ENCODE measurements at places on chromosomes 6 and 20.

DNA sequence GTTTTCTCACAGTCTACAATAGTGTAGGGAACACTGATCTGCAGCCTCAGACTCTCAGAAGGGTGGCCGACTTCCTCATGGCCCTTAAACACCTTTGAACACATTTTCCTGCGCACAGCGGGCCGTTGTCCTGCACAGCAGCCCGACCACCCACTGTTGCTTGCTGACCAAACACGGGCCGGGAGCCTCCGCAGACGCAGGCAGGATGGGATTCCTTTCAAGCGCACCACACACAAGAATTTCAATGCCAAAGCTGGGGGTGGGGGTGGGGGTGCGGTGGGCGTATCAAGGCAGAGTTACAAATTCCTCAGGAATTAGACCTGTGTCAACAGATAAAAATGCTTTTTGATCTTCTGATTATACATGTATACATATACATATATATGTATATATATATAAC lies 74.5 kb downstream of the HUS1B start:
- no peak for DNase-seq

- peak; percentile 30 for DNase-seq
Observed at GRCh38 chr6:683742-684440, 9.0 kb downstream of the EXOC2 start.

DNA sequence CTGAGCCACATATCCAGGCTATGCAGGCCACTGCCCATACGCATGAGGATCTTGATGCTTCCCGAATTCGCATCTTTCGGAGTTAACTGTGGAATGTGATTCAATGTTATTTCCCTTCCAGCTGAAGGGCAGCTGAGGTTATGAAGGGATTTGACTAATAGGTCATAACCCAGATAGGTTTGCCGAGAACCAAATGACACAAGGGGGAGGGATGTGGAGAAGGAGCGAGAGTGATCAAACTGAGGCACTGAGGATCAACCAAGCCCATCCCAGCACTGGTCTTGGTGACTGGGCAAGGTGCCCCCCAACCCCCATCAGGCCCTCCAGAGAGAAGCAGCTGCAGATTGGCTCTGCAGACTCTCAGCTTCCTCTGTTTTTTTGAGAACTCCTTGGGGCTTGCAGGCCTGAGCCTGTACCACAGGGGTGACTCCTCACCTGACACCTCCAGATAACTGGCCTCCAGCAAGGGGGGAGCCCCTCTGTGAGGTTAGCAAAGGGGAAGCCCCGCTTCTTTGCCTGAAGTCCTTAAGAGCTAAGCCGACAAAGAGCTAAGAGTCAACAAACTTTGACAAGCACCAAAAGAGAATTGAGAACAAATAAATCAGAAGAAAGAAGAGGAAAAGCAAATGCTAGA lies 185.9 kb downstream of the PDE7B start:
- peak; percentile 39 for DNase-seq

GRCh38 chr6:67535946-67536345 lies 1099.1 kb upstream of the ADGRB3 start:
- no peak for DNase-seq

DNA sequence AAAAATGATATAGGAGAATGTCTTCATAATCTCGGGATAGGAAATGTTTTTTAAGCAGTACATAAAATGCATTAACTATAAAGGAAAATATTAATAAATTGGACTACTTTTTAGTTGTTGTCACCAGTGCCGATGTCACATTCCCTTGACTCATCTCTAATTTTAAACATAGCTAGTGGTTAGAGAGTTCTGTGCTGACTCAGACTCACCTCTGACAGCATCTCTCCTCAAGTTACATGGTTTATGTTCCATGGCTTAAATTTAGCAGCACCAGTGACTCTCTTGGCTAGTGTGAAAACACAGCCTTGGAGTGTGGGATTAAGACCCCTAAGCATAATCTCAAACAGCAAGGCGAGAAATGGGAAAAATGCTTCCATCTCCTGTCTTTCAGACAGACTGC lies 311.8 kb upstream of the MMS22L start:
- no peak for DNase-seq

DNA sequence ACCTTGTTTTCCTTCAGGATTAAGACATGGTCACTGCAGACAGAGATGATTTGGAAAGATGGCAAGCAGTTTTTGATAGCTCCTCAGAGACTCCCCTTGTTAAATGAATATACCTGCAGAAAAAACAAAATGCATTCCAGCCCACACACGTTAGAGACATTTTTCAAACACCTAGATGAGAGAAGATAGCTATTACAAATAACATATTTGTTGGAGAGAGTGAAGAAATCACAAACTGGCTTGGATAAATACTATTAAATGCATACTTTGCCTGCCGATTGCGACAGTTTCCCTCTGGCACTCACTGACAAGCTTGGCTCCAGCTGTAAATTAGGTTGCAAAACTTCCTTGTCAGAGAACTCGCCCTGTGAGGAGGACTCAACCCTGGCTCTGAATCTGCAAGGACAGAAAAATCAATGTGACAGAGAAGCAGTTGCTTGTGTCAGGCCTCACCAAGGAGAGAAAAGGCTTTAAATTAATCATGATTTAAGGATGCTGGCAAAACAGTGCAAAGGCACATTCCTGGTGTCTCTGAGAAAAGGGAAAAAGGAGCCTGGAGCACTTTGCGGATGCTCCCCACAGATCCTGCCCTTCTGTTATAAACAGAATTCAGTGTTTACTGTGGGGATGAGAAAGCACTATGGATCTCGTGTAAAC lies 423.7 kb upstream of the MARCKS start:
- DNase-seq = no peak

GRCh38 chr20:8844179-8844578 lies 224.7 kb upstream of the PLCB4 start:
- DNase-seq = no peak

- no peak for DNase-seq
Observed at GRCh38 chr20:37727957-37728634, 34.3 kb downstream of the CTNNBL1 start.

DNA sequence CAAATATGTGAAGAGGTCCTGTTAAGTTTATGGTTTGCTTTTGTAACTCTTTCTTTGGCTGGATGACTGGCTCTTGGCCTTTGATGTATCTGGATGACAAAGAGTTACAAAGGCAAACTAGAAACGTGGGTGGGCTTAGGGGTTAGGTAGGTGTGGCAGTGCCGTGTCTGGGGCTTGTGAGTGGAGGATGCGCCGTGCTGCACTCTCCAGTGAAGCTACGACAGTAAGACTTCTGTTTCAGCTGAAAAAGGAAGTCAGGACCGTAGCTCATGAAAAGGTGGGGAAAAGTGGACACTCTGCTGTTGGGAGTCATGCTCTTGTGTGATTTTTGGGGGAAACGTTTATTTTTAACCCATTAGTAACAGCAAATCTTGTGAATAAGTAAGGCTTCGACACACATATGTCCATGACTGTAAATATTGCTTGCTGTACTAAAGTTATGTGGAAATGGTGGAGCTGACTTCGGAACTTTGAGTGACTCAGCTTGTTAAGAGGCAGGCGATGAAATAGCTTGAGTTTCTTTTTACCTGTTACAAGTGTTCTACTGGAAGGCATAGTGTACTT lies 45.6 kb downstream of the DUSP22 start:
- peak; percentile 56 for DNase-seq

- DNase-seq = no peak
Observed at GRCh38 chr6:124798942-124799496, 163.2 kb upstream of the RNF217 start.

GRCh38 chr6:151284012-151284411 lies 44.2 kb downstream of the AKAP12 start:
- no peak for DNase-seq

GRCh38 chr20:17619351-17620093 lies 49.6 kb downstream of the DSTN start:
- peak; percentile 9 for DNase-seq

GRCh38 chr20:8318965-8319625 lies 187.0 kb downstream of the PLCB1 start:
- no peak for DNase-seq

- no peak for DNase-seq
Observed at GRCh38 chr20:51910321-51911050, 108.2 kb upstream of the SALL4 start.

- peak; percentile 58 for DNase-seq
Observed at GRCh38 chr20:32484225-32484957, 100.7 kb downstream of the NOL4L start.

DNA sequence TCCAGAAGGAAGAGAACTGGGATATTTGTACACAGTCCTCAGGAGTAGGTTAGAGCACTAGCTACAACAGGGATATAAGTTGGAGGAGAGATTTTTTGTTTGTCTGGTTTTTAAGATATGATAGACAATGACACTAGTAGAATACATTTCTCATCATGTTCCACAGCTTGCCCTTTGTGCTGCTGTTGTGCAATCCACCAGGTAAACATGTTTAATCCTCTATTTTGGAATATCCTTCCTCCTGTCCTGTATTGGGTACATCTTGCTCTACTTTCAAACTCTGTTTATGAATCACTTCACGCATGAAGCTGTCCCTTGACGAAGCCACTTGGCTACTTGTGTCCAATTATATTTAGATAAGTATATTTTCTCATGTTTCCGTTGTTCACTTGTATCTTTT lies 153.6 kb upstream of the TENT5A start:
- DNase-seq = no peak

GRCh38 chr6:142952614-142953013 lies 7.6 kb upstream of the HIVEP2 start:
- DNase-seq = no peak

DNA sequence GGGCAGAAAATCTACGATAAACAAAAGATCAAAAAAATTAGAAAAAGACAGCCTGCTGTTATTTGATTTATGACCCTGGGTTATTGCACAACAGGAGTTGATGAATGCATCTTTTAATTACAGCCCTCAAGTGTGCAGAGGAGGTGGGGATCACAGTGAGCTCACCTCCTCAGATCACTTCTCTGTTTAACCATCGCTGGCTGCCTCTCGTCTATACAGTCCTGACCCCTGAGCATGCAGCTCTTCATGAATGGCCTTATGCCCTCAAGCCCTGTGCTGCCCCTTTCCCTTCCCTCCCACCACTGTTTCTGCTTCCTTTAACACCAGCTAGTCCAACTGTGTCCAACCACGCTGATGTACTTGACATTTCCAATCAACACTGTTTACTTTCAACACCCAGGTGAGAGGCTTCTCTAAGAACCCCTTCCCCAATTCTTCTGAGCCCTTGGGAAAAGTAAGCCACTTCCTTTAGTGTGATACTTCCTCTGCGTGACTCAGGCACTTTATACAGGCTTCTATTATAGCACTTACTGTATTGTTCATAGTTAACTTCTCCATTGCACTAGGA lies 60.6 kb upstream of the RIPOR2 start:
- DNase-seq = no peak

DNA sequence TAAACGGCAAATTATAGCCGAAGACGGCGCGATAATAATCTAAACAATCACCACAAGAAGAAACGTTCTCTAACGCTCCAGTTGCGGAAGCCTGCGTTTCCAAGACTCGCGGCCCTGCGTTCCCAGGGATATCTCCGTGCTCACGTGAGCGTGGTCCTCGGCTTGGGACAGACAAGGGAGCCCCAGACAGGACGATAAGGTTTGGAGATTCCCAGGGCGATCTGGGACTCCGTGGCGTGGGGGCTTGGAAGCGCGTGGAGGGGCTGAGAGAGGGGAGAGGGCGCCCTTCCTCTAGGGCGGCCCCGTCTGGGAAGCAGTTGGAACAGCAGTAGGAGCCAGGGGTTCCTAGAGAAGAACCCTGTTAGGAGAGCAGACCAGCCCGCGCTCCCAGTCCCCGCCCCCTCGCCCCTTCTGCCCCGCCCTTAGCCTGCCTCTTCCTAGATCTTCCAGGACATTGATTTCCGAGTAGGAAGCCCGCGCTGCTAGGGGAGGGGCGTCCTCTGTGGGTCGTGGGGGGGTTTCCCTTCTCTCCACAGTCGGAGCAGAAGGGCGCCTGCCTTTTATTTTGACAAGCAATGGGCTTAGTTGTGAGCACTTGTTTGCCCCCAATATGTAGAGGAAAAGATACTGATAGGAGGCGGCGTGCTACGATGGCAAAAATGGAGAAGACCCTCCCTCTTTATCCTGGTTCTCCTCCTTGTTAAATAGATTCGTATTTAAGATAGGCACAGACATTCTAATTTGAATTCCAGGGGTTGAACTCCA lies 10.6 kb downstream of the NRN1 start:
- peak; percentile 48 for DNase-seq

DNA sequence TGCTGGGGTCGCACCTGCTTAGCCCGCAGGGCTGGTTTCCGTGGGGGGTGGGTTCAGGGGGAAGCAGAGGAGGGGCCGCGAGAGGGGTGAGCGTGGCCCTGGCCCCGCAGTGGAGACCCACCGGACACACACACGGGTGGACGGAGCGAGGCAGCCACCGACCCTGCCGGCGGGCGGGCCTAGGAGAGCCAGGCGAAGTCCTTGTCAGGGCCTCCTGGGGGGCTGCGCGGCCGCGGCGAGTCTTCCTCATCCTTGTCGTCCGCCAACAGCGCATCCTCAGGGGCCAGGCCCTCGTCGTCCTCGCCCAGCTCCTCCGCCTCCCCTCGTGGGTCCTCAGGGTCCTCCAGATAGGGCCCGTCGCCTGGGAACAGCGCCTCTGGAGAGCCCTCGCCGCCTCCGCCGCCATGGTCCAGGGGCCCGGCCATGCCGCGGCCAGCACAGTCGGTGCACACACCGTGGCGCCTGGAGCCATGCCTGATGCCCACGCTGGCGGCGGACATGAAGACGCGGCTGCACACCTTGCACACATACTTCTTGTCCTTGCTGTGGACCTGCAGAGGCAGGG lies 7.3 kb downstream of the SLC2A4RG start:
- no peak for DNase-seq

GRCh38 chr6:145715426-145715825 lies 19.9 kb downstream of the EPM2A start:
- DNase-seq = no peak

GRCh38 chr6:56790414-56790813 lies 147.7 kb upstream of the DST start:
- DNase-seq = no peak

GRCh38 chr6:121521164-121521555 lies 85.7 kb downstream of the GJA1 start:
- no peak for DNase-seq

- DNase-seq = no peak
Observed at GRCh38 chr6:73774311-73774774, 78.3 kb downstream of the CD109 start.

- no peak for DNase-seq
Observed at GRCh38 chr20:50541606-50542041, 31.4 kb downstream of the PTPN1 start.

DNA sequence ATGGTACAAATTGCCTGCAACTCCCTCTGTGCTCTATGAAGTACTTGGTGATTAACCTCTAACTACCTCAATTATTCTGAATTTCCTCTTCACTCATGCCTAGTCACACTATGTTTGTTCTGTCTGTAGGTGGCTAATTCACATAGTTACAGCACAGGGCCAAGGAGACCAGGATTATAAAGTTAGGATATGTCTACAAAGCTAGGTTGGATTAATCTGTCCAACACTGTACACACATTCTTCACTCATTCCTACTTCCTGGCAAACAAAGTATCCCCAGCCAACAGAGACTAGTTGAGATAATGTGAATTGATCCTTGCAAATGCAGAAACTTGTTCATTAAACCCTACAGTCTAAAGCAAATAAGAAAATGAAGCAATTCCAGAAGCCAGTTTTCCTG lies 269.8 kb downstream of the HACE1 start:
- no peak for DNase-seq
